Natural killer cell (primary cell): ENCODE measurements at places on chromosomes 5 and 9.

GRCh38 chr5:56900858-56901578, 8.4 kb upstream of the SETD9 start:
- peak; percentile 77 for DNase-seq

DNA sequence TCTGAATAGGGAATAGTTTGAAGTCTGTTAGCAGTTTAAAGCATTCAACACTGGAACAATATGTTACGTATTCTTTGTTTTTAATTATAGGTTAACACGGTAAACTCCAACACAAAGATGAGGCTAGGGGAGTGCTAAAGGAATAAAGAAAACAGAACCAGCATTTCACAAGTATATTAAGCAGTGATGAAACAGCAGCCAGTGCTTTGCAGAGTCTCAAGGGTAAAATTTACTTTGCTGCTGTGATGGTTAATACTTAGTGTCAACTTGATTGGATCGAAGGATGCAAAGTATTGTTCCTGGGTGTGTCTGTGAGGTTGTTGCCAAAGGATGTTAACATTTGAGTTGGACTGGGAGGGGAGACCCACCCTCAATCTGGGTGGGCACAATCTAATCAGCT, 30.0 kb upstream of the GSN start:
- no peak for DNase-seq

DNA sequence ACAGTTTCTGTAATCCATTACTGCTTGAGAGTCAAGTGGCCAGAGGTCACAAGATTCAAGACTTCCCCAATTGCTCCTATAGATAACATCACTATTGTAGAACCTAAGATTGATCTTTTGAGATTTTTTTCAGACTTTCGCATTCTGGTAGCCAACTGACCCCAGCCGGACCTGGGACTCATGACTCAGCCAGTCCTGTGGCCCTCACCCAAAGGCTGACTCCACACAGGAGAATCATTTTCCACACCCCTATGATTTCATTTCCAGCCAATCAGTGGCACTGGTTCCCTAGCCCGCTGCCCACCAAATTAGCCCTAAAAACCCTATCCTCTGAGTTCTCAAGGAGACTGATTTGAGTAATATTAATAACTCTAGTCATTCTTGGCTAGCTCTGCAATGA, 36.2 kb downstream of the TARS1 start:
- DNase-seq, result no peak

- no peak for DNase-seq
These were observed 210.2 kb upstream of the ISL1 start for GRCh38 chr5:51172903-51173626.

DNA sequence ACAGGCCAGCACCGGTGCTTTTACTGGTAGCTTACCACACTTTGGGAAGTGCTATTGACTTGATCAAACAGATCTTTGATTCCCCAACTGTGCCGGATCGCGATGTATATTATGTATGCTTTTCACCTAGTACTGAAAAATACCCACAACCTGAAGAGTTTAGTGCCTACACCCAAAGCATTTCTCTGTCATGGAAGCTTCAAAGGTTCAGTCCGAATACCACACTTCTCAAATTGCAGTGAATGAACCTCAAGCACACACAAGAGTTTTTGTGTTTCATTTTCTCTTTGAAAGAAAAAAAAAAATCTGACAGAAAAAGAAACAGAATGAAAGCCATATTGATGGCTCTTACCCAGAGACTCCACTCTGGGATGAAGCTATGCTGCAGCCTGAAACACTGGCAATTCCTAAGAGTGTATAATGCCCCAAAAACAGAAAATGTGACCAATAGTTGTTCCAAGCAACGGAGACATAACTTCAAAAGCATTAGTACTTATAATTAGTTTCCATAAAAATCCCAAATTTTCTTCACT, 100.9 kb downstream of the EBF1 start:
- no peak for DNase-seq

DNA sequence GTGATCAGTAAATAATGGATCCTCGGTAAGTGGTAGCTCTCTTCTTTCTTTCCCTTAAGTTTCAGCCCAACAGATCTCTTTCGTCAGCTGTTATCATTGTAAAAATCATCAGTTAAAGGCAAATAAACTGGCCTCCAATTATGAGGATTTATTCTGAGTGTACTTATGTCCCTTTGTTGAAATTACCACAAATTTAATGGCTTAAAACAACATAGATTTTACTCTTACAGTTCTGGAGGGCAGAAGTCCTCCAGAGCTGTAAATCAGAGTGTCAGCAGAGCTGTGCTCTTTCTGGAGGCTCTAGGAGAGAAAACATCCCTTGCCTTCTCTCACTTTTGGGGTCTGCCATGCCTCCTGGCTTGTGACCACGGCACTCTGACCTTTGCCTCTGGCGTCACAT, 104.6 kb downstream of the INSYN2B start:
- no peak for DNase-seq

DNA sequence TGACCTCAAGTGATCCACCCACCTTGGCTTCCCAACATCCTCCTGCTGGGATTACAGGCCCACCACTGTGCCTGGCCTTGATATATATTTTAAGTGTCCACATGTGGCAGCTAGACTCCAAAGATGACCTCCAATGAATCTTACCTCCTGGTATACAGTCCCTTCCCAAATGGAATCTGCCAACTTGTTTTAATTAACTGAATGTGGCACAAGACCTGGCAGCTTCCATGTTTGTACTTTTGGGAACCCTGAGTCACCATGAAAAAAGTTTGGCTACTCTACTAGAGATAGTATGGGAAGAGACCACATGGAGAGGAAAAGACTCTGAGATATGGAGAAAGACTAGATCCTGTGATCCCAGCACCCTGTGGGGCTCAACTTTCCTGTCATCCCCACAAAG, 42.5 kb downstream of the CCL28 start:
- DNase-seq, result no peak

GRCh38 chr5:142654578-142655058, 31.3 kb downstream of the FGF1 start:
- no peak for DNase-seq

DNA sequence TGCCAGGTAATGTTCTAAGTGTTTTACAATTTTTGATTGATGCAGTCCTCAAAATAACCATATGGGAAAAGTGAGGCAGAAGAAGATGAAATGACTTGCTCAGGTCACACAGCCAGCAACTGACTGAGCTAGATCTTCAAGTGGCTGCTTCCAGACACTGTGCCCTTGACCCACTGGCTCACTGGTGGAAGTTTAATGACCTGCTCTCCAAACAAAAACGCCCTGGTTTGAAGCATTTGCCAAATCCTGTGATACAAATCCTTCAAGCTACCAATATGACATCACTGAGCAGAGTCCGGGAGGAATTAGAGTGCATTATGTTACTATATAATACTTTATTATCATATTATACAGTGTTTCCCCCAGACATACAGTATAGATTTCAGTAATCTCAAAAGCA, 459.4 kb downstream of the GADD45G start:
- no peak for DNase-seq

- no peak for DNase-seq
These were observed 74.5 kb downstream of the MVB12B start for GRCh38 chr9:126401107-126401506.

DNA sequence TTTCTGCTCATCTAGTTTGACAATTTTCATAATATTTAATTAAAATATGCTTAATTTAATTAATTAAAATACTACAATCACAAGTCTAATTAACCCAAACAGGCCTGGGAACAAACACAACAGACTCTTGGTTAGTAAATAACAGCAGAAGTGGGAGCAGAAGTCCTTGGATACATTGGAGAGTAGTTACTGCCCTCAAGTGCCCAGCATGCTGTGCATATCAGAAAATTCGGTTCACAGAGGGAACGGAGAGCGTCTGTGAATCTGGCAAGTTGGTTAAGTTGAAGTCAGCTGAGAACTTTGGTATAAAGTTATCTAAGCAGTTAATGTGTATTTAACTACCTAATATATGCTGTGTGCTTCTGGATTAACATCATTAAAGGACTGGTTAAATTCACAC, 87.0 kb upstream of the ATG10 start:
- DNase-seq, result no peak

GRCh38 chr5:104815212-104815611, 1252.6 kb upstream of the NUDT12 start:
- DNase-seq, result no peak

- peak; percentile 55 for DNase-seq
These were observed 1.5 kb downstream of the SMARCA2 start for GRCh38 chr9:2016408-2017330.

DNA sequence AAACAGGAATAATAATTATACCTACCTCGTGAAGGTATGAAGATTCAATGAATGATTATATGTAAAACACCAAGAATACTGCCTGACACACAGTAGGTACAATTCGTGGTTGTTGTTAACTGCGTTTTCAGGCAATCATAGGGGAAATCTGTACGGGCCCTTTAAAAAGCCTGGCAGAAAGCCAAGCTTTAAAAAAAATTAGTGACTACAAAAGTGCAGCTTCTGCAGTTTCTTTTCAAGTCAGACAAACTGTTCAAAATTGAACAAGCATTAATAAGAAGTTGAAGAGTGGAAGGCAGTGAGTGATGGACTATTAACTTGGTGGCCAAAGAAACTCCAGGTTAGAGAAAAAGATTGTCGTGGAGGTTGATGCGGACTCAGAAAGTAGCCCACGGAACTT, 85.9 kb upstream of the TRIO start:
- DNase-seq, result no peak

DNA sequence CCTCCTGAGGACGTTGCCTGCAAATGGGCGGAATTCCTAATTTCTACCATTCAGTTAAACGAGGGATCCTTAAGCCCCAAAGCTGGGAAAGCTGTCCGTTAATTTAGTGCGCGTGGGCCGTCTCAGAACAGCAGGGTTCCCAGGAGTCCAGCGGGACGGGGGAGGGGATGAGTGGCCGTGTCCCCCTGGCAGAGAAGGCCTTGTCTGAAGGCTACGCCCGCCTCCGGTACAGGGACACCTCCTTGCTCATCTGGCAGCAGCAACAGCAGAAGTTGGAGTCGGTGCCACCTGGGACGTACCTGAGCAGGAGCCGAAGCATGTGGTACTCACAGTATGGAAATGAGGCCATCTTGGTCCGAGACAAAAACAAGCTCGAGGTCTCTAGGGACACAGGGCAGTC, 1.3 kb downstream of the BRD3OS start:
- no peak for DNase-seq

DNA sequence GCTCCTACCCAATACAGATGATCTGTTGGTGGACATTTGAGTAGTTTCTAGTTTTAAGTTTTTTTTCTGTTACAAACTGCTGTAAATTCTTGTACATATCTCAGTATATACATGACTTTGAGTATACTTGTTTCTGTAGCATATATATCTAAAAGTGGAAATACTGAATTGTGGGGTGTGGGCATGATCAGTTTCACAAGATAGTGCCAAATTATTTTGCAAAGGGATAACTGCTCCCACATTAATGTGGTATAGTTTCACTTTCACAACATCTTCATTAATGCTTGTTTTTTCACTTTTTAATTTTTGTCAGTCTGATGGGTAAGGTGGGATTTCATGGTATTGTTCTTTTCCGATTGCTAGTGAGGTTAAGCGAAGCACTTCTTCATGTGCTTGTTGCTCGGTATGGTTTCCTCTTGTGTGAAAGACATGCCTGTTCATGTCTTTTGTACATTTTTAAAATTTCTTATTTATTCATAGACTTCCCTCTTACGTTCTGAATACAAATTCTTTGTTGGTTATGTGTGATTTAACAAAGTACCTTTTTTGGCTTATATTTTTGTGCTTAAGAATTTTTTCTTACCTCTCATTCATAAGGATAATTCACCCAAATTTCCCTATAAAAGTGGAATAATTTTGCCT, 103.5 kb downstream of the CDC42SE2 start:
- no peak for DNase-seq
